Activated B cell treated with CpG ODN at 0.5 μM for 24 hours (primary cell): ENCODE measurements at places on chromosomes 3 and 15. TPM values are rescaled to one million over a fixed set of nuclear protein-coding genes. Genes with fewer than 3 reads are reported as not detected.

DNA sequence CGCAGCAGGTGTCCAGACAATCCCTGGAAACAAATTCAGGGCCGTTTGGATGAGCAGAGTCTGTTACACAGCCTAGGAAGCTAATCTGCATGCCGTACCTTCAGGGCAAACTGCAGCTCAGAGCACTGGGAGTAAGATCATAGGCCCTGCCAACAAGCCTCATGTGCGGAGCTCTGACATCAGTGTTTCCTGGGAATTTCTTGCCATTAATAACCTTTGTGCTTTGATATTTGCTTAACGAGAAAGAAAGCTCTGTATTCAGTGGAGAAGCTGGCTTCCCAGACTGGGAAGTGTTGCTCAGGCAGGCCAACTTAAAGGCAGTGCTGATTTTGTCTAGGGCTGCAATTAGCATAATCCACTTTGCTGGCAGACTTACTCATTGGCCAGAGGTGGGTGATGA lies 116.1 kb upstream of the KLHL25 start:
- H3K27me3 ChIP-seq = no peaks in the 10 kb centered on the region
- no peaks in the 10 kb centered on the region for H3K4me1 ChIP-seq
- no peak overlapping the region for H3K27ac ChIP-seq
- no peak for DNase-seq
- no peaks in the 10 kb centered on the region for H3K36me3 ChIP-seq
- H3K4me3 ChIP-seq = no peak overlapping the region

DNA sequence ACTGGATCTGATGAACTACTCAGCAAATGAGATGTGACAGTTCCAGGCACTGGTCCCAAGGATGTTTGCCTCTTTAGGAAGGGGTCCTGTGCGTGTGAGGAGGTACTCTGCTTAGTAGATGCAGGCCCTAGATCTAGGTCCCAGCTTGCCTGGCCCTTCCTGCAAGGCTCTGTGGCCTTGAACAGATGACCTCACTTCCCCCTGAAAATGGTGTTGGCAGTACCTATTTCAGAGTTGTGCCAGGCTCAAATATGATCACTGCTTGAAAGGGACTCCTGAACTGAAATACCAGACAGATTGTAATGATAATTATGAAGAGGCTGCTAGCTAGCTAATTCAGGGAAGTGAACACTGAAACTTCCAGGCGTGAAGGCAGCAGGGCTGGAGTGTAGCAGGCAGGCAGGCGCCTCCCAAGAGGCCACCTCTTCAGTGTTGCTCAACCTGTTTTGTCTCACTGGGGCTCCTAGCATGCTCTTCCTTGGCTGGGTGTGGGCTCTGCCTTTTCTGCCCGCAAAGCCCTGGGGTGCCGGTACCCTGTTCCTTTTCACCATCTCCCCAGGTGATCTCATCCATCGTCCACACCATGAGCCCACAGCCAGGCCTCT lies 24.1 kb upstream of the CPNE9 start:
- H3K27me3 ChIP-seq = no peaks in the 10 kb centered on the region
- H3K4me3 ChIP-seq = no peak overlapping the region
- peaks cover 97% of the 10 kb centered on the region for H3K36me3 ChIP-seq
- H3K27ac ChIP-seq = no peak overlapping the region

GRCh38 chr3:162211470-162211869 lies 714.9 kb downstream of the OTOL1 start:
- no peaks in the 10 kb centered on the region for H3K36me3 ChIP-seq
- no peak for DNase-seq
- no peak overlapping the region for H3K4me3 ChIP-seq
- no peak overlapping the region for H3K27ac ChIP-seq
- no peaks in the 10 kb centered on the region for H3K4me1 ChIP-seq

KIAA1143 gene
- total RNA-seq = 35.4 and 43.6 TPM in 2 replicates

GRCh38 chr3:181075098-181075497 lies 85.6 kb upstream of the DNAJC19 start:
- H3K27ac ChIP-seq = no peak overlapping the region
- H3K36me3 ChIP-seq = no peaks in the 10 kb centered on the region
- H3K27me3 ChIP-seq = peaks cover 4% of the 10 kb centered on the region
- no peak for DNase-seq
- no peak overlapping the region for H3K4me3 ChIP-seq

DNA sequence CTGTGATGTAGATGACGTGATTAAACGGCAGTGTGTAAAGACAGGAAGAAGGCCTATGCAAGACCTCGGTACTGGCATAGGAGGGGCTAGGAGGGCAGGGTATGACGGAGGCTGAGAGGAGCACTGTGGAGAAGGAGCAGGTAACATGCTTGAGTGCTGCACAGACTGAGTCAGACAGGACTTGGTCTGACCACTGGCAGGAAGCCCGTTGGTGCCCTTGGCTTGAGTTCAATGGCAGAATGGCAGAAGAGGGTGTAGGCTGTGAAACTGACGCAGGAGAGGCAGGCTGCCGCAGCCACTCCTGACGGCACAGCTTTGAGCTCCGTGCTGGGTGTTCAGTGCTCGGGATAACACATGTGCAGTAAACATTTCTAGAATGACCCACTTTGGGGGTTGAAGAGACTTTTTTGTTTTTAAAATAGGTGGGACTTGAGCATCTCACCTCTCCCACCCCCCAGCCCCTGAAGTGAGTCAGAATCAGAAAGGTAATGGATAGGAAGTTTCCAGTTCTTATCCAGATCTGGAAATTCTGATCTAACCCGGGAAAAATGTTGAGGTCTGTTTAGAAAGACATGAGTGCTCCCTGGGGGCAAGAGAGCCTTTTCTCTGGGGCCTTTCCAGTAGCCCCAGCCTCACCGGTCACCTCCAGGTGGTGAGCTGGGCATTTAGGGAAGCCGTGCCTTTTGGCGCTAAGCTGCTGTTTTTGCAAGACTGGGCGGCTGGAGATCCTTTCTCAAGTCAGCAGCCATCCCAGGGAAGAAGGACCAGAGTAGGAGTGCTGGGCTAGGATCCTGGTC lies 126.4 kb downstream of the RPLP1 start:
- H3K4me3 ChIP-seq = no peak overlapping the region
- no peak for DNase-seq
- no peak overlapping the region for H3K27ac ChIP-seq
- H3K4me1 ChIP-seq = peaks cover 22% of the 10 kb centered on the region

DNA sequence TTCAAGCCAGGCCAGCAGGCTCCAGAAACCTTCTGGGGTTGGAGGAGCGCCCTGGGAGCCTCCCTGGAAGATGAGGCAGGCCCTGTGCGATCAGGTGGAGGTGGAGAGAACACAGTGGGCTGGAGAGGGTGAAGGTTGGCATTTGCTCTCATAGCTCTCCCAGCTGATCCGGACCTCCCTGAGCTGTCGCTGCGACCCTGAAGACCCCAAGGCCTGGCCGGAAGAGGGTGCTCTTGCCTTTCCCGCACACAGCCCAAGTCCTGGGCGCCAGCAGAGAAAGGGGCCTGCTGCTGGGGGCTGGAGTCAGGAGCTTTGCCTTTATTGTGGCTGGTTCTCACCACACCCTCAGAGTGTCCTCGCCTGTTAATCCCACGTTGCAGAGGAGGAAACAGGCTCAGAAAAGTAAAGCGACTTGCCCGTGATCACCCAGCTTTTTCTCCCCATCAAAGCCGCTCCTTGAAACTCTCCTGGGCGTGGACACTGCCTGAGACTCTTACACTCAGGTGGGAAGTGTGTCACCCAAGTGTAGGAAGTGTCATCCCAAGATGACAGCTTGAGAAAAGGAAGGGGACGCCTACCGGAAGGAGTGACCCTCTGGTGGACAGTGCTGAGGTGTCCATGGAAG lies 8.6 kb upstream of the RPL29 start:
- peaks cover 2% of the 10 kb centered on the region for H3K27me3 ChIP-seq
- peaks cover 5% of the 10 kb centered on the region for H3K4me1 ChIP-seq
- no peak for DNase-seq
- H3K4me3 ChIP-seq = no peak overlapping the region
